ENCODE measurements at places on chromosomes 11 and 22.

DNA sequence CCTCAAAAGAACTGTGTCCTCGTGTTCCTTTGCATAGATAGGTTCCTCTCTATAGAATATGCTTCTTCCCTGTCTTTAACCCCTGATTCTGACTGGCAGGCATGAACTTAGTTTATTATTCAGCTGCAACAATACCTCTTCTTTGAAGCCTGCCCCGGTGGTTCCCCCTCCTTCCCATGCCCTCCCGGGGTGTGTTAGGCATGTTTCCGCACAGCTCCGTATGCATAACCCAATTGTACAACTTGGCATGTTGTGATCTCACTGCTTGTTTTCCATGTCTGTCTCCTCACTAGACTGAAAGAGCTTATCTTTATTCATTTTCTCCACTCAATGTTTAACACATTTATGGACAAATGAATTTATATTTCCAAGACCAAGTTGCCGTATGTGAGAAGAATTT lies 72.6 kb downstream of the DEPDC5 start:
- no peak for DNase-seq

- peak; percentile 57 for DNase-seq
Observed at GRCh38 chr11:66857234-66857926, 516 bp downstream of the LRFN4 start.

GRCh38 chr22:28799606-28800307 lies 612 bp downstream of the XBP1 start:
- DNase-seq = peak; percentile 52

DNA sequence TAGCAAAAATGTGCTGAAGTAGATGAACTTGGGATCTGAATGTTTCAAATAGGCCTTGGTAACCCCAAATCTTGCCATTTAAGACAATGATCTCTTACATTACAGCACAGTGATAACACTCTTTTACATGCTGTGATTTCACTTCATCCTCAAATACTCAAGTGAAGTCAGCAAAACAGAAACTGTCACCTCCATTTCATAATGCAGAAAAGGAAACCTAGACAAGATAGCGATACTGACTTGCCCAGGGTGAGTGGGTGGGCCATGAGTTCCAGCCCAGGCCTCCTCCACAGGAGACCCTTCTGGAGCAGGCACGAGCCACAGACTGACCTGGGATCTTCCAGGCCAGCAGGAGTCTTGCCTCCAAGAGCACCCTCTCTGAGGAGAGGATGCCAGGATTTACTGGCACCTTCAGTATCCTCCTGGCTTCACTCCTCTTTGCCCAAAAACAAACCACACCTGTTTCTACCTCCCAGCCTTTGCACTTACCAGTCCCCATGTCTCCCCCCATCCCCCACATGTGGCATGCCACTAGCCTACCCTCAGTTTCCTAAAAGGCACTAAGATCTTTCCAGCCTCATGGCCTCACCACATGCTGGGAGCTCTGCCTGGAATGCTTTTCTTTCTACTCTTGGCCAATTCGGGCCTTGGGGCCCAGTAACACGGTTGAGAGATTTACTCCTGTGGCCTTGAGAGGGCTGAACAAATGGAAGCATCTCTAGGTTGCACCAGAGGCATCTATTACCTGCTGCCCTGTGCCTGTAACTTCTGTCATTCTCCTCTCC lies 1.9 kb upstream of the DGAT2 start:
- DNase-seq = no peak

GRCh38 chr11:96227244-96227643 lies 115.8 kb downstream of the MAML2 start:
- no peak for DNase-seq

- DNase-seq = no peak
Observed at GRCh38 chr22:39431216-39431801, 25.5 kb upstream of the MGAT3 start.

- no peak for DNase-seq
Observed at GRCh38 chr11:103327721-103328120, 218.5 kb downstream of the DYNC2H1 start.

DNA sequence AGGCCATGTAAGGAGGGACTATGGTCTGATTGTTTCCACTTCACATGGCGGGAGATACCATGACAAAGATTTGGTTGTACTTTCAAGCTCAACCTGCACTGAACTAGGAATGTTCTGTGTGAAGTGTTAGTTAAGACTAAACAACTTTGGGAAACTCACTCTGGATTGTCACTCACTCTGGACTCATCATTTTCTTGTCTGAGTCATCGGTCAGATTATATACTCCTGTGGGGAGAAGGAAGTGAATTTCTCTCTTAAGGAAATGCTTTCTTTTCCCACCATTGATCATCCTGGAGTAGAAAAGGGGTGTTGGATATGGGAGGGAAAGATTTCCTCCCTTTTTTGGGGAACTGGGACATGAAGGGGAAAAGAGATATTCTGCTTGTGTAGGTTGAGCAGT lies 26.9 kb upstream of the CAT start:
- no peak for DNase-seq

GRCh38 chr11:129435499-129436245 lies 60.0 kb downstream of the BARX2 start:
- no peak for DNase-seq

GRCh38 chr11:11731311-11732083 lies 109.7 kb upstream of the GALNT18 start:
- peak; percentile 13 for DNase-seq
